ENCODE measurements at places on chromosomes 4 and X.

DNA sequence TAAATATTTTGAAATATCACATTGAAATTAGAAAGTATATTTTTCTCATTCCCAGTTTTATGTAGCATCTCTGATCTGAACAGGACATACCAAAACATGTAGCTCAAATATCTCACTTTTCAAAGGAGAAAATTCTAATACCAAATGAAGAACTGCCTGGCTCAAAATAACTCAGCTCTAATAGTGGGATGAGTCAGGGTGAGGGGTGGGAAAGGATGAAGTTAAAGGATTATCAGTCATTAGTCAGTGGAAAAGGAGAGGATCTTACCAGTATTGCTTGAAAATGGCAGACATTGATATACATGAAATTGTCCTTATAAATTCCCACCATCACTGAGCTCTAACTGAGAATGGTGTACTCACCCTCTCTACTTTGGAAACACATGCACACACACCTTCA is 803.2 kb downstream of the RAPGEF2 start:
- no peak for DNase-seq

DNA sequence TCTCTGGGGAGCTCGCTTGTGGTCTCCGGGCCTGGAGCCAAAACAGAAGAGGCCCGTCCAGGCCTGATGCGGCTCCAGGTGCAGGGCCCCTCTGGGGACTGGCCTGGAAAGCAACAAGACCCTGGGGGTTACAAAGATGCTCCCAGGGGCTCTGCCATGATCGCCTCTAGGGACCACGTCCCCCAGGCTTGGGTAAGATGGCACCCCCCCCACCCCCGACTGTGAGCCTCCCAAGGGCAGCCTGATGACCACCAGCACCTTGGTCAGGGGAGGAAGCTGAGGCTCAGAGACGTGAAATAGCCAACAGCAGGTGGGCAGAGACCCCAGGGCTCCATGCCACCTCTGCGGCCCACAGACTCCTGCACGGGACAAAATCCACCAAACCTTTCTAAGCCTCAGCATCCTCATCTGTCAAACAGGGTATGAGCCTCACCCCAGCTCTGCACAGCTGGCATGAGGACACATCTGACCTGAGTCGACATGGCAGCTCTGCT is 25.4 kb downstream of the C4orf50 start:
- DNase-seq = no peak

DNA sequence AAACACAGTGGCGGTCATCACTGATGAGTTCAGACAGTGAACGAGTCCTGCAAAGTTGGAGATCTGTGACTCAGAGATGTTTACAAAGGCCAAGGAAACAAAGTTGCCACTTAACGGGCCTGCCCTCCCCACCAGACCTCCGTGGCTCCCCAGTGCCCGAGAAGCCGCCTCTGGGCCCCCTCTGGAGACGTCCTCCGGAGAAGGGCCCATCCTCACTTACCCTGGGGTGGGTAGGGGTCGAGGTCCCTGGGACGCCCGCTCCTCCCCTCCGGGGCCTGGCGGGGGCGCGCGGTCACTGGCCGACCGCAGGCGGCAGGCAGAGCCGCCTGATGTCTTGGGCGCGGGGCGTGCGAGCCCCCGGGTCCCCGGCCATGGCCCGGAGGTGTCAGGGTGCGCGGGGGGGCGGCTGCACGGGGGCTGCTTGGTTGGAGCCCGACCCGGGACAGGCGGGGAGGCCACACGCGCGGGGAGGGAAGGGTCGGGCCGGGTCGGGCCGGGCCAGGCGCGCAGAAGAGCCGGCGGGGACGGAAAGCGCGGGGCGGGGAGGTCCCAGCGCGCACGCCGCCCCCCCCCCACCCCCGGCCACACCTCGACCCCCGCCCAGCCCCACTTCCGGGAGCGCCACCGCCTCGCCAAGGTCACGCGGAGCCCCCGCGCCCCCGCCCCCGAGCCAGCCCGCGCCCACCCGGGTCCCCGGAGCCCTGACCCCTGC is 529 bp downstream of the DHRSX start:
- peak; percentile 10 for DNase-seq

- no peak for DNase-seq
Measured at GRCh38 chr4:152735396-152735859, 44.1 kb downstream of the TIGD4 start.

GRCh38 chrX:153687121-153688039 is at the start of gene SLC6A8:
TSS of gene SLC6A8 (plus strand) at chrX:153687926. CDS start at chrX:153688575, 649 bp downstream.
- DNase-seq = no peak

- no peak for DNase-seq
Measured at GRCh38 chr4:25377572-25378436, 741 bp downstream of the ANAPC4 start.

GRCh38 chrX:116276261-116276660 is 105.7 kb downstream of the AGTR2 start:
- DNase-seq = no peak

- DNase-seq = no peak
Measured at GRCh38 chr4:16893141-16893651, 5.2 kb downstream of the LDB2 start.

- peak; percentile 32 for DNase-seq
Measured at GRCh38 chr4:128863312-128864075, 54.0 kb downstream of the JADE1 start.

All from stimulated activated CD4-positive, alpha-beta T cell treated with anti-CD3 and anti-CD28 coated beads, Interleukin-15, amount 100 ng/mL, for 1 hour (primary cell).